T-helper 1 cell (primary cell): ENCODE measurements at places on chromosomes 3 and 15.
A peak's percentile ranks its signal among the peaks of the same experiment; 100 is the strongest.

DNA sequence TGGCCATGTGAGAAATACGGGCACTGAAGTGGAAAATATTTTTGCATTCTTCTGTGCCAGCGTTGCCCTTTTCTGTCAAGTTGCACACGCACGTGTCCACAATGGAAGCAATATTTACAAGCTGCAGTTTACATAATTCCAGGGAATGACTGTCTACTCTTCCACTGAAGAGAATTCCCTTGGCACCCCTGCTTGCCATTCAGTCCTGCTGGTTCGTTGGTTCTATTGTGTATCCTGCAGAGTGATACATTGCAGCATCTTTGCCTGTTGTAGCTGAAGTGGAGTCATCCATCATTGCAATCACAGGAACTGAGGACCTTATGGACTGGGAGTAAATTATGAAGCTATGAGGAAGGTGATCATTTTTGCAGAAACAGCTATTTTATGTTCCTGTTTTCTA is 759.4 kb downstream of the ROBO2 start:
- DNase-seq, result no peak

DNA sequence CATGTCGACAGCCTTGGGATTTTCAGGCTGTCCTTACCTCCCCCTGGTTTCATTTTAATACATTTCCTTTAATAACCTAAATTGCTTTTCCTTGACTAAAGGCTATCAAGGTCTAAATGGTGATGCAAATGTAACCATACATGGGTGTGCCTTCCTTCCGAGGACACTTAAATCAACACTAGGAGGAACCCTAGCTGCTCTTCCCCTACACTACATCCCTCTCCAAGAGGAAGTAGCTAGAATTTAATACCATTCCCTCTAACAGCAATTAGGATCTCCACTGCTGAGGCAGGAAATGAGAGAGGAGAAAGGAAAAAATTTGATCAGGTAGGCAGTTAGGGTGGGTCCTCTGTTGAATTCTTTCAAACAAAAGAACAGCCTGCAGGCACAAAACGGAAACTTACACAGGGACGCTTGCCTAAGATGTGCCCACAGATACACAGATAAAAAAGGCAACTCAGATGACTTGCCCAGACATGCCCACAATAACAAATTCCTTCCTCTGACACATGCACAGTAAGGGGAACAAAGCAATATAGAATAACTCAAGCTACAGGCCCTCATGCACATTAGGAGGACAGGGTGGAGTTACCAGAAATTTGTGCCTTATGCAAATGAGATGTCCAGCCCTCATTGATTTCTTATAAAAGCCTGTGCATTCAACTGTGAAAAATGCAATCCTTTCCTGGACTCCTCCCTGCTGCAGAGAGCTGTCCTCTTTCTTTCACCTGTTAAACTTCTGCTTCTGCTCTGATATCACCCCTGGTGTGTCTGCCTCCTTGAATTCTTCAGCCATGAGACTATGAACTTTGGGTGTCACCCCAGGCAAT is 1024.4 kb upstream of the CADM2 start:
- DNase-seq, result no peak

GRCh38 chr3:178436773-178437172 is 99.5 kb upstream of the KCNMB2 start:
- DNase-seq, result no peak

- DNase-seq, result no peak
Measured at GRCh38 chr15:64754663-64755426, 20.5 kb downstream of the RBPMS2 start.

DNA sequence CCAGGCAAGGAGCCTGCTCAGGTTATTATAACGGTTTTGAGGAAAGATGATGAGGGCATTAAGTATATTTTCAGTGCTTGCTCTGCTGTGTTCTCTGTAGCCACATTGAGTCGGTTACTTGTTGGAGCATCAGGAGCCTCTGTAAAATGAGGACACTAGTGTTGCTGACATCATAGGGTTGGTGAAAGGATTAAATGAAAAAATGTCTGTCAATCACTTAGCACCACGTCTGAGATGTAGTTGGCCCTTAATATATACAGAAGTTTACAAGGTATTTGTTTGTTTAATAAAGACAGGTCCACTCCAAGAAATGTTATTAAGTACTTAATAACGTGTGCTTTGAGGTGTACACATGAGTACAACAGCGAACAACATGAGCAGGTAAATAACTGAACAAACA is 735 bp upstream of the SLC25A26 start:
- no peak for DNase-seq

GRCh38 chr3:50450209-50450921 is 53.1 kb downstream of the CACNA2D2 start:
- DNase-seq, result peak; percentile 84

DNA sequence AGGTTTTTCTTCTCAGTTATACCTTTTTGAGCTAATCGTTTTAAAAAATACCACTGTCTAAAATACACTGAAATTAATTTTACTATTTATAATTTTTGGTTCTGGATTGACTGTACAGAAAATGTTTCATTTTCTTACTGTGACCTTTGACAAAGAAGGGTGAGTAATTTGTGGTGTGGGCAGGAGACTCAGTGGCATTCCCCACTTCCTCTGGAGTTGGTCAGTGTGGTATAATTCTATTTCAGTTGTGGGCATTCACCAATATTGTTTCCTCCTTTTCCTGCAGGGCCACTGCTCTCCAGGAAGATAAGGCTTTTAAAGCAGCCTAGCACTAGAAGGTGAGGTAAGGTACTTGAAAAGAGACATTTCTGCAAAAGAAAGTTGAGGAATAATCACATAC is 6.5 kb downstream of the DAG1 start:
- DNase-seq, result peak; percentile 46

GRCh38 chr3:73448761-73449301 is 175.9 kb downstream of the PDZRN3 start:
- no peak for DNase-seq

- peak; percentile 6 for DNase-seq
Measured at GRCh38 chr3:142279965-142280590, 54.7 kb upstream of the GK5 start.

DNA sequence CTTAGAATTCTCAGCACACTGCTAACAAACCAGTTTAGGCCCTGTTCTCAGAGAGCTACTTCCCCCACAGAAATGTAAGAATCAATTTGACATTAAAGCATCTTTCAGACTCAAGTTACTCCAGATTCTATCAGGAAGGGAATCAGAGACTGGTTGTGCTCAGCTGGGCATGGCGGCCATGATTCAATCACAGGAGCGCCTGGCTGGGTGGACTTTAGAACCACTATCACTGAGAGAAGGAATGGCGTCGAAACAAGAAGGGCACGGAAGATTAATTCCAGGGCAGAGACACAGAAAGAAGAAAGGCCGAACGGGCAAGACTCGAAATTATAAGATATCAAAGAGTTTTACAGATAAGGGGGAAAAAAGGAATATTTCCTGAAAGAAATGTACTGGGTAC is 6.2 kb downstream of the TNIK start:
- DNase-seq, result no peak

GRCh38 chr15:70855764-70856163 is 1.8 kb upstream of the LARP6 start:
- no peak for DNase-seq

DNA sequence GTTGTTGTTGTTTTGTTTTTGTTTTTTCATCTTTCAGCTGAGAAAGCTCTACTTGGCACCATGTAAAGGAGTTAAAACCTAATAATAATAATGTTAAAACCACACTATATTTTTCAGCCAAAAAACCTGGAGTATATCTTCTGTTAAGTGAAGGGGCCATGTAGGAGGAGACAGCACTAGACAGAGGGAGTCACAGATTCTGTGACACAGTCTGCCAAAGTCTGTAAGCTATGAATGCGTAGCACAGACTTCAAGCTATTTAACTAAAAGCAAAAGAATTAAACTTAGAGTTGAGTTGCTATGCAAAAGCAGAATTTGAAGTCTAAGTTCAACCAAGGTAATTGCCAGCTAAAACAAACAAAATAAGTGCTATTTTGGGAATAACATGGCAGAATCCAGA is 296.0 kb upstream of the COL8A1 start:
- no peak for DNase-seq
